ENCODE measurements at places on chromosomes 4 and X.

- DNase-seq, result no peak
These were observed 39.6 kb upstream of the MAGEA4 start for GRCh38 chrX:151873096-151873495.

DNA sequence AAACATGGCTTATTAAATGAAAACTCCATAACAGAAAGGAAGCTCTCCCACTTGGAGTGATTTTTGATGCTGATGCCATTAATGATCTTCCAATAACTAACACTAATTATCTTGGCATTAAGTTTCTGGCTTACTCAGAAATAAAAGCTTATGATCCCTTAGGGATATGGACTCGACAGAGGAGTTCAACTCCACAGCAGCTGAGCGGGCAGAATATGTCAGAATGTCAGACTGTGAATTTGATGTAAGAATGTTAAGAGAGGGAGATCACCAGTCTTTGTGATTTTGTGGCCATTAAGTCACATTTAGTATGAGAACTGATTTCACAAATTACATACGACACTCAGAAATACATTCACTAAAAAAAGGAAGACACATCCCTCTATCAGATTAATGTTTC, 2244.0 kb downstream of the ARAP2 start:
- no peak for DNase-seq

DNA sequence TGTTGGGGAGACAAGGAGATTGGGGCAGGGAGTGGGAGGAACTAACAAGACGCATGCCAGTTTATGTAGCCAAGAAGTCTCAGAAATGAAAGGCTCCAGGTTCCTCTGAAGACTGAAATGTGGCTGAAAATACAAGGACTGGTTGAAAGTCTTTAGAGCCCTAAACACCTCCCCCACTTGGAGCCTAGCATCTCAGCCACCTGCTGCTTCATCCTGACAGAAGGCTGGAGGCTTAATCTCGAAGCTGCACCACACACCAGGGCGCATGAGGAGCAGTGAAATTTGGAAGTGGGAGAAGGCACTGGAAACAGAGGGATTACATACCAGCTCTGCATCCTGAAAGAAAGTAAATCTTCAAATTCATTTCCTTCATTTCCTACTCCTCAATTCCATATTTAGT, 160.7 kb upstream of the FTHL17 start:
- DNase-seq, result no peak

GRCh38 chr4:120995266-120996010, 72.9 kb upstream of the PRDM5 start:
- DNase-seq, result no peak

DNA sequence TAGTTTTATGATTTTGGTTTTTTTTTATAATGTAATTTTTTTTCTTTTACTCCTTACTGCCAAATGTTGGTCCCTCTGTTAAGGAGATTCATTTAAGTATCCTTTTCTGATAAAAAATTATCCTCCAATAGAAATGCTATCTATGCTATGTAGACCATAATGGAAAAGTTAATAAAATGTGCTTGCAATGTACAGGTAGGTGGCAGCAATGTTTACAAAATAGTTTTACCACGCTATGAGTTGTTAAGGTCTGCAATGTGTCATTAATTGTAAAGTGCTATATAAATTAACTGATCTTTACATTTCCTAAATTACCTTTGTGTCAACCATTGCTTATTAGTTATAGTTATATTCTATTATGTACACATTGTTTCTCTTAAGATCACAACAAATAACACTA, 3.8 kb upstream of the CENPC start:
- DNase-seq, result no peak

GRCh38 chr4:116066711-116067245, 953.4 kb upstream of the NDST4 start:
- DNase-seq, result no peak

DNA sequence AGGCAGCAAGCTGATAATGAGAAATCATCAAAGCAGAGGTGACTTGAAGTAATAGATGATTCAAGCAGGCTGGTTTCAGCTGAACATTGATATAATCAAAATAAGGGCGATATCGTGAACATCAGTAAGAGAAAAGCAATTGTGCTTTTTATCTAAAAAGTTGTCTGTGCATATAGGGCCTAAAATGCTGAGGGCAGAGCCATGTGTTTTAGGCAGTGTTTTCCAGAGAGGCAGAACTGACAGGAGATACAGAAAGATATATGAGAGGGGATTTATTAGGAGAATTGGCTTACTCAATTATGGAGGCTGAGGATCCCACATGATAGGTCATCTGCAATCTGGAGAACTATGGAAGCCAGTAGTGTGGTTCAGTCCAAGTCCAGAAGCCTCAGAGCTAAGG, 136.5 kb upstream of the NPY2R start:
- DNase-seq, result no peak

GRCh38 chr4:3783693-3784306, 17.6 kb downstream of the ADRA2C start:
- no peak for DNase-seq

GRCh38 chrX:83593634-83594294, 85.7 kb downstream of the POU3F4 start:
- no peak for DNase-seq

GRCh38 chr4:64200001-64200555, 209.2 kb downstream of the TECRL start:
- no peak for DNase-seq

GRCh38 chrX:150781677-150782076, 88.5 kb downstream of the MTMR1 start:
- DNase-seq, result no peak

GRCh38 chr4:17326756-17327155, 185.1 kb downstream of the QDPR start:
- DNase-seq, result no peak

GRCh38 chr4:87500092-87500462, 29.1 kb downstream of the SPARCL1 start:
- DNase-seq, result no peak

DNA sequence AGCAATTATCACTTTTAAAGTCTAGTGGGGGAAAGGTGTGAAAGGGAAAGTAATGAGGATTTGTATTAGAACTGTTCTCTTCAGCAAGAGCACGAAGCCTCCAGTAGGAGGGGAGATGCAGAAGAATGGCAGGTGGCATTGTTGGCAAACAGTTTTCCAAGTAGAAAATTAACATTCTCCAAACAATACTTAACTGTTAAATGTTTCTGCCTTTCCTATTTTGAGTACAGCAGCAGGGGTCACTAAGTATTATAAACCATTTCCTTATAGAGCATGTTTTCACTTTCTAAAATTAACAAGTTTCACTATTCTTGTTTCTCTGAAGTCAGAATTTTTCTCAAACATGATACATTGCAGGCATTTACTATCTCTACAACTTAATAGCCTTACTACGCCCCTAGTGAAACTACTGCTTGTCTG, 58.7 kb downstream of the LEF1 start:
- no peak for DNase-seq

Data from right forelimb (tissue), 1 donor.